ENCODE measurements at places on chromosomes 2 and 18. TPM values are rescaled to one million over a fixed set of nuclear protein-coding genes. Genes with fewer than 3 reads are reported as not detected.

REG3A gene
- not detected for total RNA-seq

C1QL2 gene
- not detected for total RNA-seq

MAP3K19 gene
- total RNA-seq = not detected

DSG3 gene
- not detected for total RNA-seq

TNFAIP6 gene
- not detected for total RNA-seq

TXNL1 gene
- 96.3 TPM for total RNA-seq

GRCh38 chr2:1893856-1894255, 149.5 kb upstream of the PXDN start:
- DNase-seq = no peak

- no peak for DNase-seq
These were observed 110.9 kb upstream of the FAM98A start for GRCh38 chr2:33709951-33710350.

DNA sequence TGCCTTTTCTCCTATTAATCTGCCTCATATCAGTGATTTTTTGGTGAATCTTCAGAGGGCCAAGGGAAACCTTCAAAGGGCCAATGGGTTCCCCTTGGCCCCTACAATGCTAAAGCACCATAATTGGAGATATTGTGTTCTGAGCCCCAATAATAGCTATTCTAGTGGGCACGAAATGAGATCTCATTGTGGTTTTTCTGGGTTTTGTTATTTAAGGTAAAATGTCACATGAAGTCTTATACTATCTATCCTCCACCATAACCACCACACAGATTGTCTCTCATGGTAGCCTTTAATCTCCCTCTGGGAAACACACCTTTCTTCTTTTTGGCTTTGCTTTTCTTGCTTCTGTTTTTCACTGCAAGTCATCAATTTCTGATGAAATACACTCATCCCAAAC, 152.8 kb downstream of the B3GNT2 start:
- no peak for DNase-seq

- DNase-seq = no peak
These were observed 17.7 kb downstream of the KLF7 start for GRCh38 chr2:207148020-207148419.

GRCh38 chr2:134039912-134040581, 213.8 kb upstream of the MGAT5 start:
- no peak for DNase-seq

DNA sequence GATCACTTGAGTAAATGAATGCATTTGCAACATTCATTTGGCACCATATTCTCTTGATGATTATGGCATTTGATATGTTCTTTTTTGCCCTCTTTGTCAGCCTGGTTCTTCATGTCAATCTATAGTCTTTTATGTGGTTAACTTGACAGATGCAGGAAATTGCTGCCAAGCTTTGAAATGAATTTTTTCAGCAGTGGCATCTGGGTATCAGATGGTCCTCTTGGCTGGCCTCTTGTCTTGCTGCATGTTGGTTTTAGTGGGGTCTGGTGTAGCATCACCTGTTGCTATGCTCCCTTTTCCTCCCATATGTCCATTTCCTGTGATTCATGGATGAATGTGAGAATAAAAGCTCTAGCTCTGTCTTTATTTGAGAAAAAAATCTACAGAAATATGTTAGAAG, 119.9 kb downstream of the DPP4 start:
- DNase-seq = no peak

GRCh38 chr2:168611896-168612650, 156.0 kb downstream of the CERS6 start:
- no peak for DNase-seq

DNA sequence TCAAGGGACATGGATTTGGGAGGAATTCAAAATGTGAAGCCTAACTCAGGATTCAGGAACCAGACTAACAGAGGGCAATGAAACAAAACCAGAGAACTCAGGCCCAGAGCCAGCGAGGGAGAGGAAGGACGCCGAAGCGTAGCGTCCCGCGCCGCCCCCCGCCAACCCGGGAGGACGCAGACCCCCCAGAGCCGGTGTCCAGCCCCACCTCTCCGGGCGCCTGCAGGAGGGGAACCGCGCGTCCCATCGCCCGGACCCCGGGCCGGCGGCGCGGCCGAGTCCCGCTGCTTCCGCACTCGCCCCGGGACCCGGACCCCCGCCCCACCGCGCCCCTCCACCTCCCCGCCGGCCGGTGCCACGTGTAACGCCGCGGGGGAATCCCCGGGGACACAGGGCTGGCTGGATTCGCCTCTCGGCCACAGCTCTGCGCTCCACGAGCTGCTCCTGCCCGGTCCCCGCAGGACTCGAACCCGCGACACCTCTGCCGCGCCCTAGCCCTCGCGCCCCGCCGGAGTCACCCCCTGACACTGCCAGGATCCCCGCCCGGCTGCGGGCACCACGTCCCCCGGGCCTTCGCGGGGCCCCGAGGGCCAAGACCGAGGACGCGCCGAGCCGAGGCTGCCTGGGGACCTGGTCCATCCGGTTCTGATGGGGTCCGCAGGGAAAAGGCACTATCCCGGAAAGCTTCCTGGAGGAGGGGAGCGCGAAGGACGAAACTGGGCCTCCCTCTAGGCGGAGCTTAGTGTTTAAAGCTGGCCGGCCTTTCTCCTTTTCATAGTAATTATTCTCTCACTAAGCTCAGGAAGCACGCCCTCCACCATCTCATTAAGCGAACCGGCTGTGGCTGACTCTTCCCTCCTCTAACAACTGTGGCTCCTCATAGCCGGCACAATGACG, 40.4 kb upstream of the FAM124B start:
- no peak for DNase-seq

- DNase-seq = no peak
These were observed 303.9 kb upstream of the FBXO11 start for GRCh38 chr2:48210189-48210588.

DNA sequence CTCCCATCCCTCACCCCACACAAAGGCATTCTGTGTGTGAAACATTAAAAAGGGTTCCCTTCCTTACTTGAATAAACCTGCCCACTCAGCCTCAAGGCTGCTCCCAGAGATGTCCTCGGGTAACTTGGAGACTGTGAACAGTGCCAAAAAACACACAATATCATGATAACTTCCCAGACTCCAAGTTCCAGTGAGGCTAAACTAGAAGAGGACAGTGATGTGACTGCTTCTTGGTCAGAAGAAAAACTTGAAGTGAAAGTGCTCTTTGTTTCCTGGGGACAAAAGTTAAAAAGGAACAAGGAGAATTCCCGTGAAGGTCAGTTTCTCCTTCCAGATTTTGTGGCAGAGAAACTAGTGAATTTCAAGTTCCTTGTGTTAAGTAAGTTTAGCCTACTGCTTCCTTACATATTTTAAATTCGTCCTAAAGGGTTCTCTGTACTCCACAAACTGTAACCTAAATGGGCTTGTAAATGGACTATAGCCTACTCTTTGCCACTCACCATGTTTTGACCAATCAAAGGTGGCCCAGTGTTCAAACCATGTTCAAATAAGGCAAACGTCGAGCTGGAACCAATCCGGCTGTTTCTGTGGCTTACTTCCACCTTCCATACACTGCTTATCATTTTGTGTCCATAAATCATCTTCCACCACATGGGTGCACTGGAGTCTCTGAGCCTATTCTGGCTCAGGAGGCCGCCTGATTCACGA, 20.4 kb downstream of the TPRKB start:
- no peak for DNase-seq

- no peak for DNase-seq
These were observed 98.0 kb upstream of the BZW1 start for GRCh38 chr2:200713704-200714064.

DNA sequence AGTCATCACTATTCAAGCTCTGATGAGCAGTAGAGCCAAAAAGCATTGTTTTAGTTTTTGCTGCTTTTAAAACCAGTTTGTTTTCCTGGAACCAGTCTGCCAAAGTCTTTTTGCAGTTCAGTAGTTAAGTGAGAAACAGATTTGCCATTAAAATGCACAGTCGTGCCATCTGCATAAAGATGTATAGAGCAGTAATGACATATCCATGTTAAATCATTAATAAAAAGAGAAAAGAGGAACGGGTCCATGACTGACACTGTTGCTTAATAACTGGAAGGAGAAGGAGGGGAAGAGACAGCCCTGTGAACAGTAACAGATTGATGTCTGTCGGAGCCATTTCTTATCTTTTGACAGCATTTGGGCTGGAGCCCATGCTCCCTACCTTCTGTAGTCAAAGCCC, 704.6 kb downstream of the SATB2 start:
- DNase-seq = no peak

Measured in activated T-helper 2 cell treated with anti-CD3 and anti-CD28 coated beads, Interferon-gamma antibody, Interleukin-2, Interleukin-4, amounts not matched to agents 10 μg/mL and 5 μg/mL and 100 μg/mL, durations not matched to agents 14 hours and 24 hours and 36 hours (primary cell).